ENCODE measurements at places on chromosomes 4 and X. TPM values are rescaled to one million over a fixed set of nuclear protein-coding genes. Genes with fewer than 3 reads are reported as not detected.

CRLF2 gene
- total RNA-seq = not detected

GLRA2 gene
- 44.4 TPM for total RNA-seq

PPBP gene
- 5.5 TPM for total RNA-seq

AKAP14 gene
- total RNA-seq = 2.4 TPM

EDA2R gene
- total RNA-seq = 1.8 TPM

DNA sequence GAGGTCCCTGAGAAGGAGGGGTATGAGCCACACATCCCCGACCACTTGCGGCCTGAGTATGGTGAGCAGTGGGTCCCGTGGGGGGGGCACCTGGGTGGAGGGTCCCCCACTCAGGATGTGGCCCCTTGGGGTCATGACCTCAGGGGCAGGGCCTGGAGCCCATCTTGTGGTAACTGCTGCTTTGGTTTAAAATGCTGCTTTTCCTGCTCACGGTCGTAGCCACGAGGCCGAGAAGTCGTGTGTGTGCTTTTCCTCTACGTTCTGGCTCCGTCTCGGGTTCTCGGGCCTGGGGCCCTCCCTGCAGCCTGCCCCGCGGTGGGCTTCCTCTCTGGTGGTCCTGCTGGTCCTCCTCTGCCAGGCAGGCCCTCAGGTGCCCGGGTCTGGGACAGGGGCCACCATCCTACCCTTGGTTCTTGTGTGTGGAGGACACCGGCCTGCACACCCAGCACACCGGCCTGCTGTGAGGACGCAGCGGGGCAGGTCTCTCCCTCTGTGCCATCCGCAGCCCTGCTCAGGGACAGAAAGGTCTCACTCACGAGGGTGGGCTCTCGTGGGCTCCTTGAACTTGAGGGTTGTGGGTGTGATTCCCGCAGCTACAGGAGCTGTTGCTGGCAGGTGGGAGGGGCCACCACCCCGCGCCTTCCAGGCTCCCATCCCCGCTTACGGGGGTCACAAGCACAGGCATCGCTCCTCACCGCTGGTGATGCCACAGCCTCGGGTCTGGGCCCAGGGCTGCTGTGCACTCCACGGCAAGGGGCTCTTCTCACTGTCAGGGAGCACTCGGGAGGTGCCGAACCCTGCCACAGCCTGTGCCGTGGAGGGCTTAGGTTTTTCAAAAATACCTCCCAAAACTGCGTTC lies 19.6 kb downstream of the UVSSA start:
- DNase-seq = no peak

GRCh38 chr4:6788123-6788522 lies 5.6 kb downstream of the KIAA0232 start:
- DNase-seq = no peak

DNA sequence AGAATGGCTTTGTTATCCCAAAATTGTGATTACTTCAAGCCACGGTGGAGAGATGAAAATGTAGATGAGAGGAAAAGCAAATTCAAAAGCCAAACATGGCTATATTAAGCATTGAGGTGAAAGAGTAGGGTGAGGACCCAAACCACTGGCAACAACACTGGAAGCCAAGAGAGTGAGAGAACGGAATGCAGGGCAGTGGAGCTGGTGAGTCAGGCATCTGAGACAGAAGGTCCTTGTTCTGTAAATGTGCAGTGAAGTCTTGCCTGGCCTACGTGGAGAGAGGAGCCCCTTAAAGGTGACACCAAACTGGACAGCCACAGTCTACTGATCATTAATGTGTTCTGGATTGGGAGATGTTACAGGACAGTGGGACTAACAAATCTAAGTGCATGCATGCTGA lies 22.8 kb upstream of the SEC24B start:
- DNase-seq = no peak

- no peak for DNase-seq
Measured at GRCh38 chr4:174255786-174256185, 27.7 kb downstream of the FBXO8 start.

DNA sequence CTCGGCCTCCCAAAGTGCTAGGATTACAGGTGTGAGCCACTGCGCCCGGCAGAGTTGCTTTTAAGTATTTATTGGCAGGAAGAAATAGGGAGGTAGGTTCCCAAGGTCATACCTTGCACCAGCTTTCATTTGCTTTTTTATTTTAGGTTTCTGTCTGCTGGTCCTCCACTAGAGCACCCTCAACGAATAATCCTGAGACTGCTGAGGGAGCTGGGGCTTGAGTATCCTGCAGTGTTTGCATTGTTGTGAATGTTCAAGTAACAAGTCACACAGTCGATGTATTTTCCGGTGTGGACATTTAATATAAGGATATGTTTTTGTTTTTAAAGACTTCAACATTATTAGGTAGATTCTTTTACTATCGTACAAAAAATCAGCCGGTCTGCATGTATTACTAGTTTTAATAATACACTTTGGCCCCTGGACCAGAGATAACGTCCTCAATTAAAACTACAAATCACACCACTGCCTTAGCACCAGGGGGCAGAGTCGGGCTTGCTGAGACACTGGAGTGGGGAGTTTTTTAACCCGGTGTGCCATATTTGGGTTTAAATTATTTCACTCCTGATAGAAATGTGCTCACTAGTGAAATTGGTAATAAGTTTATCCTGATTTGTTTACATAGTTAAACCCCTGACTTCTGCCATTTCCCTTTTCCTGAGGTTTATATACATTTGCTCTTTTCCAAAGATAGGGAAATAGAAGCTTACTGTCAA lies 11.6 kb downstream of the SMIM20 start:
- DNase-seq = no peak

DNA sequence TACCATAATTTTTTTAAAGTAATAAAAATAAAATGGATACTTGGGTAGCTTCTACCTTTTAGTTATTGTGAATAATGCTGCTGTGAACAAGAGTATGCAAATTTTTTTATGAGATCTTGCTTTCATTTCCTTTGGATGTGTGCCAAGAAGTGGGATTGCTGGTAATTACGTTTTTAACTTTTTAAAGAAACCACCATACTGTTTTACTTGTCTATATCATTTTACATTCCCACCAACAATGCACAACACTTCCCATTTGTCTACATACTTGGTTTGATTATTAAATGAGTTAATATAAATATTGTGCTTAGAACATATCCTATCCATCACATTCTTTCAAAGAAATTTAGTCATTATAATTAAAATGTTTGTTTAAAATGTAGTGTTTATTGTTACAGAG lies 3.9 kb upstream of the SULT1B1 start:
- no peak for DNase-seq

DNA sequence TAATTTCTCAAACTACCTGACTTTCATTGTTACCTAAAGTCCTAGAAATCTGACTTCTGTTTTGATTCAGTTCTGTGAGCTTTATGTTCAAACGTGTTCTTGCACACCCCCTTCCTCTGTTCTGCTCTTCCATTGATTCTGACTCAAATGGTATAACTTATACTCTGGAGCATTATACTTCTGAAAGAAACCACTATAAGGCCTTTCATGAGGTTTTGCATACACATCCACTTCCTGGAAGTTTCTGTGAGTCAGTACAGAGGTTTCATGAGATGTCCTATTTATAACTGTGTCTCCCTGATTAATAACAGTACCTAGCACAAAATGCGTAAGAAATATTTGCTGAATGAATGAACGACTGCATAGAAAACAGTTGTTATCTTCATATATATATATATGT lies 540.2 kb upstream of the CT83 start:
- DNase-seq = no peak

GRCh38 chr4:29717287-29718057 lies 1002.7 kb upstream of the PCDH7 start:
- no peak for DNase-seq

DNA sequence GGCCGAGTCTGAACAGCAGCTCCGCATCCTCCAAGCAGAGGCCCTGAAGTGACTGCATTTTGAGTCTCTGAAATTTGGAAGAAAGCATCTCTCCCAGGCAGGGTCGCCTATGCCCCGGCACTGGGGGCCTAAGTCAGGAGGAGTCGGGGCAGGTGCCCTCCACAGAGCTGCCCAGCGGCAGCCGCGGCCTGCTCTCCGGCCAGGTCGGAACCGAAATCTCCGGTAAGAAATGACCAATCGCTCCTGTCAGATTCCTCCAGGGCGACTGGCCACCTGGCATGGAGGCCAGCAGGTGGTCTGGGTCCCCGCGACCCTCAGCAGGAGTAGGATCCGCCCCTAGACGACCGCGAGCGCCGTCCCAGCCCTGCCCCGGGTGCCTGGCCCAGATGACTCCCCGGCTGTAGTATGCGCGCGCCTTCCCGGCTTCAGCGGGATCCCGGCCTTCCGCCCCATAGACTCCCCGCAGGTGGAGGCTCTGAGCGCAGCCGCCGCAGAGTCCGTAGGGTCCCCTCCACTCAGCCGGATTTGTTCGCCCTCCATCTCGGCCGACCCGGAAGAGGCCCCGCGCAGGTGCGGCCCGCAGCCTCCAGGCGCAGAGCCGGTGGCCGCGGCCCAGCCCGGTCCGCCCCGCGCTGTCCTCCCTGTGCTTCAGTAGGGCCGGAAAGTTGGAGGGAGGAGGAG lies 1.5 kb downstream of the NKX1-1 start:
- no peak for DNase-seq

DNA sequence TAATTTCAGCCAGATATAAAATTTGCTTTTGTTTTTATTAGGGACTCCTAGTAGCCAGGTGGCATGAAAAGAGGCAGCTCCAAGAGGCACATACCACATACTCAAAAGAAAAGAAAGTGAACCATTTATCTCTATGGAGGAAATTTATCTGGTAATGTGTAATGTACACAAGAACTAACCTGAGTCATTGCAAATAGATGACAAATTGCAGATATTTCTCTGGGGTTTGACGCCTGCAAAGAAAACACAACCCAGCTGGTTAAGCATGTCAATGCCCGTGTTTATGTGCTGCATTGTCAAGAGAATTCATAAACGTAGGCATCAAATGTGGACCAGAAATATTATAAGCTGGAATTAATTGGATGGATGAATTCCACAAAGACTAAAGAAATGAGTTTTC lies 46.9 kb upstream of the PHKA2 start:
- no peak for DNase-seq

DNA sequence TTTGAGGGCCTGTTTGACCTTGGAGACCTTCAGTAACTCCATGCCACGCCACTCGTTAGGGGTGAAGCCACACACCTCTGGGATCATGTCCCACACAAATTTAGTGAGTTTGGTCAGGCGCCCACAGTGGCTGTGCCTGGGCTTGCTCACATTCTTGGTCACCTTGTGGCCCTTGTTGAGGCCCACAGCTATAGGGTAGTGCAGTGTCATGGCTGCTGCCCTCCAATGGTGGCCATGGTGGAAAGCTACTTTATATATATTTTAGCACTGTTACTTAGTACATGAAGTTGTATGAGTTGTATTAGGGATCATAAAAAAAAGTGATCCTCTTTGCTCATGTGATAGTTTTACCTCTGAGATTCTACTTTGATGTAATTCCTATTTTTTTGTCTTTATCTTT lies 985 bp upstream of the CXCL11 start:
- no peak for DNase-seq

GRCh38 chr4:52946855-52947254 lies 84.7 kb downstream of the RASL11B start:
- DNase-seq = peak; percentile 82

DNA sequence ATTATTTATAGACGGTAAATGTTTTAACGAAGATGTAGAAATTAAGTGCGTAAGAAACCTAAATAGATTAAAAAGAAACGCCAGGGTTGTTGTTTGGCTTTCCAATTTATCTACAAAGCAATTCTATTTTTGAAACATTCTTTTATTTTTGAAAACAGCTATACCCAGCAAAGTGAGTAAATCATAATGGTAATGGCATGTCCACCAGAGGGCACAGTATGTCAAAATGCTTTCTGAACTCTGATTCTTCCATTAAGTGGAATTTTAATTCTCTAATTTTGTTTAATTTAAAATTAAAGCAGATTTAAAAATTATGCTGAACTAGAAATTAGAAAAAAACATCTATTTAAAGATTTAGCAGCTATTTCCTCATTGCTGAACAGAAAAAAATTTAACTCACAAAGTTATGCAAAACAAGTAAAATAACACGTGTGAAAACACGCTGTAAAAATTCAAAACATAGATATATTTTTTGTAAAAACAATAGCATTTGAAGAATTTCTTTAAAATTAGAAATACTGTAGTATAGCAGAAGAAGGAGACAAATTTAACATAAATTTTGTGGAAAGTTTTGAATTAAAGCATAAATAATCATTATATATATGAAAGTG lies 26.5 kb downstream of the RASSF6 start:
- no peak for DNase-seq

DNA sequence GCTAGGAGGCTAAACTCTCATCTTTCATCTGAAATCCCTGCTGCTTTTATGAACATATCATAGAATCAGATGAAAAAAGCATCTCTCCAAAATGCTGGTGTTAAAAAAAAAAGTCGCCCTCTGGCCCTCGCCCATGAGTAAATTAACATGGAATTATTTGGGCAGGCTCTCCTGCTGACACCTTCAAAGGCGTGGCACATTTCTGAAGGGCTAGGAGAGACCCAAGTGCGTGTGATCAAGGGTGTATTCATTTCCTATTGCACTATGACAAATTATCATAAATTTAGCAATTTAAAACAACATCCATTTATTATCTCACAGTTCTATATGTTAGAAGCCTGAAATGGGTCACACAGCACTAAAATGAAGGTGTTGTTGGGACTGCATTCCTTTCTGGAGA lies 5.1 kb downstream of the ANXA3 start:
- no peak for DNase-seq

DNA sequence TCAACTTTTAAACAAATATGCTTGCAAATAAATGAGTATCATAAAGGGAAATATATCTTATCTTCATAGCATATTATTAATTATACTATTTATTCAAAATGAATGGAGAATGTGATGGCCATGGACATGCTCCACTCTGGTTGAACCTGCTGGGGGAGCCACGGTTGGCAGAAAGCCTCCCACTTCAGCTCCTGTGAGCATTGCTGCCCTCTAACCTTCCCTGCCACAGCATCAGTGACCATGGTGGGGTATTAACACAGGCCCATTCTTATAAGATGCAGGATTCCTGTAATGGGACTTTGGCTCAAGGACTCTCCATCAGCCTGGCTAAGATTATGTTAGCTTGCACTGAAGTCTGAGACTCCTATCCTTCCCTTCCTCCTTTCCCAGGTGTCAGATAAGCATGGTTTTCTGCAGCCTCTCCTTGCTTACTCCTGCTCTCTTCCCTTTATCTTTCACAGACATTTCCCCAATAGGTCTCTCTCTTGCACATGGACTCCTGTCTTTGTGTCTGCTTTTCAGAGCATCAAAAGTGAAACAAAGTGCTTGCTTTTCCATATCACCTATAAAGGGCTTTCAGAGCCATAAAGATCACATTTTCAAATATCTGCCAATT lies 4.9 kb upstream of the ABRAXAS1 start:
- no peak for DNase-seq

Data from cerebellum (tissue), 4 donors.